ENCODE measurements at places on chromosomes 2 and 18.

- no peak for DNase-seq
Measured at GRCh38 chr2:166373951-166374350, 1.8 kb downstream of the SCN9A start.

DNA sequence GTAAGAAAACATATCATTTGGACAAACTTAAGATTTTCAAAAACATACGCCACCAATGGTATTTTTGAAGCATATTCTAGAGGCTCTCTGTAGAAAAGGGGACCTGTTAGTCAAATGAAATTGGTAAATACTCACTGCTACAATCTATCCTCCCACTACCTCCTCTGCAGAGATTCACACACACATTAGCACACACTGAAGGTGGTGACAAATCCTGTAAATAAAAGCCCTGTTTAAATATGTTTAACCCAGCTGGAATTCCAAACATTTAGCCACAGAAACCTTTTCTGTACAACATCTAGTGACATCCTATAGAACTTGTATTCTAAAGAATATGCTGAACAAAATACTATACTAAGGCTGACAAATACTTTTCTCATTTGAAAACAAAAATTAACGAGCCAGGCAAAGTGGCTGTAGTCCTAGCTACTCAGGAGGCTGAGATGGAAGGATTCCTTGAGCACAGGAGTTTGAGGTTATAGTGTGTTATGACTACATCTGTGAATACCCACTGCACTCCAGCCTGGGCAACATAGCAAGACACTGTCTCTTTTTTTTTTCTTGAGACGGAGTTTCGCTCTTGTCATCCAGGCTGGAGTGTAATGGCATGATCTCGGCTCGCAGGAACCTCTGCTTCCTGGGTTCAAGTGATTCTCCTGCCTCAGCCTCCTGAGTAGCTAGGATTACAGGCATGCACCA lies 25.9 kb downstream of the ALS2 start:
- no peak for DNase-seq

DNA sequence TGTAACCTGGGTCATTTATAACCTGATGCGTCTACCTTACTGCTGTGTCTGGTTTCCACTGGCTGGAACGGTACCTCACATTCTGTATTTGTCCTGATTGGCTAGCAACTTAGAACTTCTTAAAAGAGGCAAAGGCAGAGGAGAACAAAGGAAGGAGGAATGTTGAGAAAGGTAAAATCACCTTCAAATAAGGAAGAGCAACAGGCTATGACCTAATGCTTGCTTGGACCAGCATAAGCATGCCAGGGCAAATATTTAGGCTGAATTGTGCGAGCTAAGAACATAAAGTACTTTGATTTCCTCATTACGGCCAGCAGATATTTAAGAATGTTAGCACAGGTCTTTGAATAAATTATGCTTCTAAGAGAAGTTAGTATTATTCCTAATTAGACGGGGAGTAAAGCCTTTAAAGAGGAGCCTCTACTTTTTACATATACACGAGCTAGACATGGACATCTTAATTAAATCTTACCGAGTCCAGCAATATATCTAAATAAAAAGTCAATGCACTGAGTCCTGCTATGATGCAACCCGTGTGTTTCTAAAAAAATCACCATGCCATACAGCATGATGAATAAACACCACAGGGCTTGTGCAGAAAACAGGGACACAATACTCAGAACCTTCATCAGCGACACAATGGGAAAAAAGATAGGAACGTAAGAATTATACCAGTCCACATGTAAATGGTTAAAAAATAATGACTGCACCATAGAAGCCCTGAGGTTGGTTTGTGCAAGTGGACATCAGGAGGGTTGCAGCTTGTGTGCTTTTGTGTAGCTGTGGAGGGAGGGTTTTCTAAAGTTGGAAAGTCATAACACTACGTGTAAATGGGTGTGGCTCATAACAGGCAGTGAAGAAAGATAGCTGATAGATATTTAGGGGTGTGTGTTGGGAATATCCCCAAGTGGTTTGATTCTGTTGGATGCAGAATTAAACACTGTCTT lies 14.2 kb downstream of the SEPTIN2 start:
- no peak for DNase-seq

- DNase-seq, result no peak
Measured at GRCh38 chr2:150607390-150607811, 119.9 kb upstream of the RND3 start.

DNA sequence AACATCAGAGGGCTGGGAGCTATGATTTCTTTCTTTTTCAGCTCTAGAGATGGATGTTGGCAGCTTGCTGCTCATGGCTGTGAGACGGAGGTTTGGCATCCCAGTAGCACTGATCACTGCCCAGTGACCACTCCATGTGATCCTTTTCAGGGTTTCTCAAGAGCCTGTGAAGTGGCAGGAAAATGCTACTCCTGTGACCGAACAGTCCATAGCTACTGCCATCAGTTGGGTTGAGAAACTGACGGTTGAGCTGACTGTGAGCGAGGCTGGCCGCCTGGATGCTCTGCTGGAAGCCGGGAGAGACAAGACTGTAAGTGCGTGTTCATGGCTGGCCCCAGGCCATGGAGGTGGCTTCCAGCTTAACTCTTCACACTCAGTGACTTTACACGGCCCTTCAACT lies 34.2 kb downstream of the VWA3B start:
- DNase-seq, result no peak

DNA sequence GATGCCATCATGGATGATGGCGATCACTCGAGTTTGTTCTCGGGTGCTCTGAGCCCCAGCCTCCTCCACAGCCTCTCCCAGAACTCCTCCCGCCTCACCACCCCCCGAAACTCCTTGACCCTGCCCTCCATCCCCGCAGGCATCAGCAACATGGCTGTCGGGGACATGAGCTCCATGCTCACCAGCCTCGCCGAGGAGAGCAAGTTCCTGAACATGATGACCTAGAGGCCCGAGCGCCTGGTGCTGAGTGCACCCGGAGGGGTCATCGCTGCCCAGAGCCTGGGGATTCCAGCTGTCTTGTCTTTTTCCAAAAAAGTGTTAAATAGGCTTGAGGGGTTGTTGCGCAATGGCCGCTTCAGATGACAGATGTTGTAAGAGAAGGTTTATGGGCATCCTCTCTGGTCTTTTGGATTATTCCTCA lies 254.8 kb downstream of the GLI2 start:
- DNase-seq, result no peak

DNA sequence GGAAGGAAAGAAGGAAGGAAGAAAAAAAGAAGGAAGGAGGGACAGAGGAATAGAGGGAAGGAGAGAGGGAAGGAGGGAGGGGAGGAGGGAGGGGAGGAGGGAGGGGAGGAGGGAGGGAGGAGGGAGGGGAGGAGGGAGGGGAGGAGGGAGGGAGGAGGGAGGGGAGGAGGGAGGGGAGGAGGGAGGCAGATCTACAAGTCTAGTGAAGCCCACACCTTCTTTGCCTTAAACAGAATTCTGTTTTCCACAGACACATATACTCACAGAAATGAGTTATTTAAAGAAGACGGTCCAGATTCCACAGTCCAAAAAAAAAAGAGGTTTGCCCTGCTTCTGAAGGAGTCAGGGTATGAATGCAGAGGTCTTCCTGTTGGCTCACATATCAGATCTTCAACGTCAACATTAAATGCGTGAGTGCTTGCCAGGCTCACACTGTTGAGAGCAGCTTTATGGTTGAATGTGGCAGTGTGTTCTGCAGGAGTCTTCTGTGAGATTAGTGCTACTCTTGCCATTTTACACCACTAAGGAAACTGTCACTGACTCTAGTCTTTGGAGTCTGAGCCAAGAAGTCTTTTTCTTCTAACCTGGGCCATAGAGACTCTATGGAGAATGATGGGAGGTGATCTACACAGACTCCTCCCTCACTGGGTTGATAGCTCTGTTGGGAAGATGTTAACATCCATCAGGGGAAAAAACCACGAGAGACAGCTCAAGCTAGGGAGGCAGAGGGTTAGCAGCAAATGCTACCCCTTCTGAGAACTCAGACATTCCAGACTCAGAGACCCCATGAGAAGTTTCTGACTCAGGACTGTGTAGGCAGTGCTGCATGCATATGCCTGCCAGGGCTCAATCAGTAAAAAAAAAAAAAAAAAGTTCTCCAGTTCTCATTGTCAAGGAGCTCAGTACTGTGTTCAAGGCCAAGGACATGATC lies 23.3 kb downstream of the PAX8 start:
- DNase-seq, result no peak

- DNase-seq, result no peak
Measured at GRCh38 chr2:98245491-98245890, 100.8 kb upstream of the CNGA3 start.

DNA sequence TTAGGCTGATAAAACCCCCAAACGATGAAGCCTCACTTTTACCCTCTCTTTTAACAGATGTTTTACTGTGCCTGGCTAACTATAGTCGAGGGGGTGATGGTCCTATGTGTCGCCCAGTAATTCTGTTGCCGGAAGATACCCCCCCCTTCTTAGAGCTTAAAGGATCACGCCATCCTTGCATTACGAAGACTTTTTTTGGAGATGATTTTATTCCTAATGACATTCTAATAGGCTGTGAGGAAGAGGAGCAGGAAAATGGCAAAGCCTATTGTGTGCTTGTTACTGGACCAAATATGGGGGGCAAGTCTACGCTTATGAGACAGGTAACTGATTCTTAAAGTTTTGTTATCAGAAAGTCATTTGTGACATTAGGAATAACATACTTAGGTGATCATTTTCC lies 20.4 kb downstream of the MSH6 start:
- DNase-seq, result no peak

DNA sequence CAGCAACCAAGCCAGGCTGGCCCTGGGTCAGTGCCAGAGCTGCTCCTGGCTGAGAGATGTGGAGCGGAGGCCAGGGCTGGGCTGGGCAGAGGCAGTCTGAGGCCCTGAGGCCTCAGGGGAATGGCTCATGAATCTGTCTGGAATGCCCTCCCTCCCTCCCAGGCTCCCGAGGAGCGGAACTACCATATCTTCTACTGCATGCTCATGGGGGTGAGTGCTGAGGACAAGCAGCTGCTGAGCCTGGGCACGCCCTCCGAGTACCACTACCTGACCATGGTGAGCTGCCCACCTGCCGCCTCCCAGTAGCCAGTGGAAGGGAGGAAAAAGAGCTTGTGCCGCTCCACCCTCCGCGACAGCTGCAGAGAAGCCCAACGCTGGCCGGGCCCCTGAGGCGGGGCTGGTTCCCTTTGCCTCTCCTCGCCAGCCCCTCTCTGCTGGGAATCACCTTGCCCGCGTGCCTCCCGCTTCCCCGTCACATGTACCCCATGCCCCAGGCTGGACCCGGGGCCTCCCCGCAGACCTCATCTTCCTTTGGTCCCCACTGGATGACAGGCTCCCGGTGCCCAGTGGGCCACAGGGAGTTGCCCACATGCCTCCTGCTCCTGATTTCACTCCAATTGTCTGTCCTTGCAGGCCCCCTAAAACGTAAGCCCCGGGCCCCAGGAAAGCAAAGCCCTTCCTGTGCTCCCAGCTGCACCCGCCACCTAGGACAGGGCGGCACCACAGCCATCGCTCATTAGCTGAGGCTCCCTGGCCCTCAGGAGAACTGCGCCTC lies 41.1 kb downstream of the MYO7B start:
- DNase-seq, result peak; percentile 74

GRCh38 chr18:23203891-23204432 lies 68.7 kb downstream of the CABLES1 start:
- no peak for DNase-seq

DNA sequence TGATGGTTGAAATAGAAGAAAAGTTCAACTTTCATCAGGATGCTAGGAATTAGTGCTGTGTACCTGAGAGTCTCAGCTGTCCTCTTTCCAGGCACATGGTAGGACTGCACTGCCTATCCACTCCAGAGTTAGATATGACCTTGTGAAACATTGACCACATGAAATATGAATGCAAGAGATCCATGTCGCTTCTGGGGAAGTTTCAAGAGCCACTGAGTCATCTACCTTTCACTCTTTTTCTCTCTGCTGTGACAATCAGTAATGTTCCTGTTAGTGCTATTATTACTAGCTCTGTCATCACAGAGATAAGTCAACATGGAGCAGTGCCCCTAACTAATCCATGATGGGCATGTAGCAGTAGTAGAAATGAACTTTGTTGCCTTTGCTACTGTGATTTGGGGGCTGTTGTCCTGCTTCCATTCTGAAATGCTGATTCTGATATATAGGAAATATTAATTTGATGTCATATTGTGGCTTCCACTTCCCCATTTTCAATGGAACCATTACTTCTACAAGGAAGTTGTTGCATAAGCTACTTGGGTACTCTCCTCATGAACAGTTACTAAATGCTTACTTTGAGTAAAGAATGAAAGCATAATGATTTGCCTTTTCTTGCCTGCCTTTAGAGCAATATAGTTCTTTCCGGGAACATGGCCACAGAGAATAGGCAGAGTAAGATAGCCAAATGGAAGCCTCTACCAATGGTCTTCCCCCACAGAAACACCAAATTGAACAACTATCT lies 192.8 kb upstream of the ZNF521 start:
- DNase-seq, result no peak

DNA sequence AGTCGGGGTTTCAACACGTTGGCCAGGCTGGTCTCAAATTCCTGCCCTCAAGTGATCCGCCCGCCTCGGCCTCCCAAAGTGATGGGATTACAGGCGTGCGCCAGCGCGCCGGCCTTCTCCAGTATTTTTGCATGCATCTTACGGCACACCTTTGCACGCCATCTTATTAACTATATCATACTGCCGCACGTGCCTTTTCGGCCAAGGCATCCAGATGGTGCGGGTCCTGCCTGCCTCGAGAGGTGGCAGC lies 765 bp upstream of the ING5 start:
- DNase-seq, result no peak

- DNase-seq, result no peak
Measured at GRCh38 chr2:239038773-239039478, 191.0 kb downstream of the TWIST2 start.

GRCh38 chr2:183866666-183867065 lies 731.7 kb upstream of the ZNF804A start:
- no peak for DNase-seq

DNA sequence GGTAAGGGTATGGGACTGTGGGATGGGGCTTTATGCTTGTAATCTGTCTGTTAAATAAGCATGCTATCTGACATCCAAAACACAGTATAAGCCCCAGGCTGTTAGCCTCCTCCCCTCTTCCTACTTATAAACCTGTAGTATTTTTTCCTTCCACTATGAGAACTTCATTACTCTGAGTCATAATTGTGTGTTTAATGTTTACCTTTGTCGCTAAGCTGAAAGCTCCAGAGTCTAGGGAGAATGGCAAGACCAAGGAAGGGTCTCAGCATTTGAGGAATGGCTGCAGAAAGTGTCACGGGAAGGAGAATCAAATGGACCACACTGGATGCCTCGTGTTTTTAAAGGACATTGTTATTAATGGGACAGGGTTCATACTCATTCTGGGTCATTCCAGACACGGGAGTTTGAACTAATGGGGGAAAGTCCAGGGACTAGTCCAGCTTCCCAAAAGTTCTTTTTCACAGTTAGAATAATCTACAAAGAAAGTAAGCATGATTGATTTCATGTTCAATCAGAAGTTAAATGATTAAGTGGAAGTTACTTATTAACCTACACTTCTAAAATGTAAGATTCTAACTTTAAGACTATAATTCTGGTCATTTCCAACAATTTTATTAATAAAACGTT lies 292.2 kb downstream of the AFF3 start:
- DNase-seq, result no peak

- DNase-seq, result no peak
Measured at GRCh38 chr18:62986490-62986889, 271.1 kb downstream of the PHLPP1 start.
